Stimulated activated CD4-positive, alpha-beta T cell treated with anti-CD3 and anti-CD28 coated beads, Interleukin-15, amount 100 ng/mL, for 24 hours (primary cell): ENCODE measurements at places on chromosomes 6 and 20.
A peak's percentile ranks its signal among the peaks of the same experiment; 100 is the strongest.

DNA sequence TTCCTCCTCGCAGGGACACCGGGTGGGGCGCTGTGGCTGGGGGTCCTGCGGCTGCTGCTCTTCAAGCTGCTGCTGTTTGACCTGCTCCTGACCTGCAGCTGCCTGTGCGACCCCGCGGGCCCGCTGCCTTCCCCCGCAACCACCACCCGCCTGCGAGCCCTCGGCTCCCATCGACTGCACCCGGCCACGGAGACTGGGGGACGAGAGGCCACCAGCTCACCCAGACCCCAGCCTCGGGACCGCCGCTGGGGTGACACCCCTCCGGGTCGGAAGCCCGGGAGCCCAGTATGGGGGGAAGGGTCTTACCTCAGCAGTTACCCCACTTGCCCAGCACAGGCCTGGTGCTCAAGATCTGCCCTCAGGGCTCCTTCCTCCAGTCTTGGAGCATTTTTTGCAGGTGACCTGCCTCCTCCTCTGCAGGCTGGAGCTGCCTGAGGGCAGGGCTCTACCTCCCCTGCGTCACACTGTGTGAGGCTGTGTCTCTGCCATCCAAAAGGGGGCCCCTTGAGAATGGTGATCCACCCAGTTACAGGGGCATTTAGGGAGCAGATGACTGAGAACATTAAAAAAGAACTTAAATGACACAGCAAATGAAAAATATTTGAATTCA, 3.9 kb upstream of the CNPY3 start:
- DNase-seq = no peak

- DNase-seq = no peak
These were observed 709.0 kb downstream of the EPM2A start for GRCh38 chr6:145026267-145026679.

GRCh38 chr6:151772446-151772845, 35.0 kb upstream of the ESR1 start:
- DNase-seq = no peak

GRCh38 chr6:53361549-53362031, 12.8 kb upstream of the ELOVL5 start:
- DNase-seq = peak; percentile 39

DNA sequence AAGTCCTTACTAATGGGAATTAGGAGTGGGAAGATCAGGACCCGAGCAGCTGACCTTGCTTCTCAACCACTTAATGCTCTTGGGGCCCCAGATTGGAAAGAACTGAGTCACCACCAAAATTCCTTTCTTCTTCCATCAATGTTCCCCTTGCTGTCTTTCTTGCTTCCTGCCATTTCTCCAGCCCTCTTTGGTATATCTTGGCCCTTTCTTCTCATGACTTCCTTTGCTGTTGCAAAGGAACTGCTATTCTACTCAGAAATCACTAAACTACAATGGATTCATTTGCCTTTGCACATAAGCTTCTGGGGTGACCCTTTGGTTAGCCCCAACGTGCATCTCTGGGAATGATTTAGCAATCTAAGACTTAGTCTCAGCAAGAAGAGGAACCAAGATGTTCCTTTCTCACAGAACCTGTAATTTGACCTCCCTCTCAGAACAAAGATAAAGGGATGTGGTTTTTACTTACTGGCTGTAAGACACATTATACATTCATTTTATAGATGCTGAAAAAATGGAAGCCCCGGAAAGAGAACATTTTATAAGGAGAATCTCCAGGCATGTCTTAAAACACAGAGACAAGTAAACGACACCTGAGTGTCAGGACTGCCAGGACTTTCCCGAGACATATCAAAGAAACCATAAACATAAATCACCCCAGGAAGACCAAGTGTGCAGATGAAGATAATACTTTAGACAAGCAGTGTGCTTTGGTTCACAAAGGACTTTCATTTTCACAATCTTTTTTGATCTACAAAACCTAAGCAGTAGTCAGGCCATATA, 99.0 kb upstream of the TNFAIP3 start:
- no peak for DNase-seq
